Foreskin keratinocyte (primary cell): ENCODE measurements at places on chromosomes 7 and 10. TPM values are rescaled to one million over a fixed set of nuclear protein-coding genes. Genes with fewer than 3 reads are reported as not detected.

DNA sequence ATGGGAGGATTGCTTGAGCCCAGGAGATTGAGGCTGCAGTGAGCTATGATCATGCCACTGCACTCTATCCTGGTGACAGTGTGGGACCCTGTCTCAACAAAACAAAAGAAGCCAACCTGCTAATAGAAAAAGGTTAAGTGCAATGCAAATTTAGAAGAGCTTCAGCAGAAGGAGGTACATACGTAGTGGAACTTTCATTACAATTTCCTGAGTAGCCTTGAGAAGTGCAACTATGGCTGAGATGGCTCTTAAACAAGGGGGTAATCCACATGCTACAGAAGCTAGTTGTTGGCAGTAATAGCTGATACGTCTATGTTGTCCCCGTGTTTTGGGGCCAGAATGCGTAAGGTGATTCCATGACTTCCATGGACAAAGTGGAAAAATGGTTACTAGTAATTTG is 10.7 kb upstream of the NT5C3A start:
- no peak for DNase-seq

GRCh38 chr7:122143376-122143750 is 686 bp downstream of the AASS start:
- no peak for DNase-seq

ELOVL3 gene
- 0.21 and 0.31 TPM in 2 replicates for total RNA-seq

ARHGEF5 gene
- total RNA-seq: 34.8 and 43.8 TPM in 2 replicates

GRCh38 chr10:77637532-77638320 is at the start of gene KCNMA1:
TSS of gene KCNMA1 (minus strand) at chr10:77637808.
- no peak for DNase-seq

DNA sequence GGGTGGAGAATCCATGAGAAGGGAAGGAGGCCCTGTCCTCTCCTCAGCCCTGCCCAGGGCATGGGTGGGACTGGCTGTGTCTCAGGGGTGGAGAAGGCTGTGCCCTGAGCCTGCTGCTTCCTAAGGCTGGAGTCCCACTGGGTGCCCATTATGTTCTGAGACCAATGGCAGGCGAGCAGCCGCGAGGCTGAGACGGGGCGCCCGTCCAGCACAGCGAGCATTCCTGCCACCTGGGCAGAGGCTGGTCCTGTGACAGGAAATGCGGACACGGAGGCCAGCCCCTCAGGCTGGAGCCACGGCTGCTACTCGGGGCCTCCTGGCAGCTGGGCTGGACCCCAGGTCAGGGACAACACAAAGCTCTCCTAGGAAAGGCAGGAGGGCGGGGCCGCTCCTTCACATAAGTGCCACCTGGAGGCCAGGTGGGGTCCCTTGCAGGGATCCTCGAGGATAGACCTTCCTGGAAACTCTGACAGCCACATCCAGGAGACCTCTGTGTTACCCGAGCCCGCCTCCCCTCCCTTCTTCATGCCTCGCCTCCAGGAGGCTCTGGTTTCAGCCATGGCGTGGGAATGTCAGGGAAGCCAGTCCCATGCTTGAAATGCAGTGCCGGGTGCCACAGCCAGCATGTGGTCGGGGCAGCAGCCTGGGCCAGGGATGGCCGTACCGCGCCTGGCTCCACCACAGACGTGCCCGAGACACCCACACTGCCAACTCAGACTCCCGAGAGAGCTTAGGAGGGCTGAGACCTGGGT is 173.9 kb downstream of the USP6NL start:
- DNase-seq: no peak

HPSE2 gene
- not detected in 2 replicates for total RNA-seq

DNA sequence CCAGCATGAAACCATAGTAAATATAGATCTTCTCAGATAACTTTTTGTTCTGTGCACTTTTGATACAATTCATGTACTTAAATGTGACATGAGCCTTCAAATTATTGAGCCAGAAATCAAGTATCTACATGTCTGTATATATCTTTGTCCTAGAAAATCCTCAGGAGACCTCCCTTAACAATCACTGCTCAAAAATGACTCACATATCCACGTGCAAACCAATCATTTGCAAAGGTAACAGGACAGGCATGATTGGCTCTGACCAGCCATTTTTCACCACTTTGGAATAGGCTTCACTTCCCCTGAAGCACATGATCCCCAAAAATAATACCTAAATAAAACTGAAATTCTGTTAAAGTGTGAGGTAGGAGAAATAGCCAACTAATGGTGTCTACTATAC is 902.5 kb downstream of the PCDH15 start:
- peak; percentile 28 for DNase-seq

- DNase-seq: no peak
These were observed 3.7 kb upstream of the ZNF800 start for GRCh38 chr7:127396184-127396583.

DNA sequence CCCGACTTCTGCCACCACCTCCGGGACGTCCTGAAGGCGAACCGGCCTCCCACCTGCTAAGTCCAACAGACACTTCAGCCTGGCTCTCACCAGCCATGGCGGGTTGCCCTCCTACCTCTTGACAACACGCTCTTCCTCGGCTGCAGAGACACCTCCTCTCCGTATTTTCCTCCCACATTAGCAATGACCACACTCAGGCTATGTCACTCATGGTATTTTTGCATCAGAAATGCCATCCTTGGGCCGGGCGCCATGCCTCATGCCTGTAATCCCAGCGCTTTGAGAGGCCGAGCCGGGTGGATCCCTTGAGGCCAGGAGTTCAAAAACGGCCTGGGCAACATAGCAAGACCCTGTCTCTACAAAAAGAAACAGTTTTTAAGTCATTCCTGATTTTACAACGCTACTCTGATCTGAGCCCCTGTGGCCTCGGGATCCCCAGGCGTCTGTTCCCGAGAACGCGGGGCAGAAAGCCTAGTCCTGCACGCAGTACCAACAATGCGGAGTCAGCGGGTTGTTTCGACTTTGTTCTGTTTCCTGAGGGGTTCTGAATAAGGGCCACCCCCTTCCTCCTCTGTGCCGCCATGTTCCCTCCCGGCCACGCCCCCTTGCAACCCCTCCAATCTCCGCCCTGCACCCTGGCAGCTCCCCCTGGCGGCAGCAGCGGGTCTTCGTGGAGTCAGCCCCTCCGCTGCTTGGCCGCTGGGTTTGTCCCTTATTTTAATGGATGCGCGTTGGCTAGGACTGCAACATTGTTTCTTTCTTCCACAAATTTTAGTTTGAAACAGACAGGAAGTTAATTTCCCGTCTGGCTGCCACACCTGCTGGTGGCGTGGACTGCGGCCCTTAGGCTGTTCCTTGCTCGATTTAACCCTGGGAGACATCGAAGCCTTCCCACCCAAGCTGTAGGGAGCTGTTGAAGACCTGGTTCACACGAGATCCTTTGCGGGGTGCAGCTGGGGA is 9.7 kb upstream of the ZFAND2A start:
- DNase-seq: peak; percentile 39

- peak; percentile 30 for DNase-seq
These were observed 6.8 kb downstream of the FFAR4 start for GRCh38 chr10:93573051-93573909.

DNA sequence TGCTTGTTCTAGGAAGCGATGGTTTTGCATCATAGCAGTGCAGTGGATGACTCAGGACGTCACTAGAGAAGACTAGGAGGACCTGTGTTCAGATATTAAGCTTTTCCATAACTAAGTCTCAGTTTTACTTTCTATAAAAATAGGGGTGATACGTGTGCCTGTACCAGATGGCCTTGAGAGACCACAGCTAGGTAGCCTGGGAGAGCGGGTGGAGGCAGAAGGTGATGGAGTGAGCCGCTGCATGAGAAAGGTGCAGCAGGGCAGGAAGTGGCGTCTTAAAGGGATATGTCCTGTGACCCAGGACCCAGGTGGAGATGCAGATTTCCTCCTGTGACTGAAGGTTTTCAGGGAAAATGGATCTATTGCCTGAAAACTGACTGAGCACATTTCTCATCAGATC is 304.9 kb downstream of the CDC14C start:
- peak; percentile 3 for DNase-seq
